ENCODE measurements at places on chromosomes 5 and 9. TPM values are rescaled to one million over a fixed set of nuclear protein-coding genes. Genes with fewer than 3 reads are reported as not detected.

Gene IFNA13
- not detected for total RNA-seq

Gene MYMK
- not detected for total RNA-seq

Gene DOCK2
- 6.8 TPM for total RNA-seq

Gene QSOX2
- total RNA-seq, result 6.8 TPM

Gene CCNI2
- 0.19 TPM for total RNA-seq

Gene PCDHA4
- 0.18 TPM for total RNA-seq

Gene POU5F2
- 0.73 TPM for total RNA-seq

Gene FSTL4
- 1.5 TPM for total RNA-seq
